ENCODE measurements at places on chromosomes 1 and 21.

DNA sequence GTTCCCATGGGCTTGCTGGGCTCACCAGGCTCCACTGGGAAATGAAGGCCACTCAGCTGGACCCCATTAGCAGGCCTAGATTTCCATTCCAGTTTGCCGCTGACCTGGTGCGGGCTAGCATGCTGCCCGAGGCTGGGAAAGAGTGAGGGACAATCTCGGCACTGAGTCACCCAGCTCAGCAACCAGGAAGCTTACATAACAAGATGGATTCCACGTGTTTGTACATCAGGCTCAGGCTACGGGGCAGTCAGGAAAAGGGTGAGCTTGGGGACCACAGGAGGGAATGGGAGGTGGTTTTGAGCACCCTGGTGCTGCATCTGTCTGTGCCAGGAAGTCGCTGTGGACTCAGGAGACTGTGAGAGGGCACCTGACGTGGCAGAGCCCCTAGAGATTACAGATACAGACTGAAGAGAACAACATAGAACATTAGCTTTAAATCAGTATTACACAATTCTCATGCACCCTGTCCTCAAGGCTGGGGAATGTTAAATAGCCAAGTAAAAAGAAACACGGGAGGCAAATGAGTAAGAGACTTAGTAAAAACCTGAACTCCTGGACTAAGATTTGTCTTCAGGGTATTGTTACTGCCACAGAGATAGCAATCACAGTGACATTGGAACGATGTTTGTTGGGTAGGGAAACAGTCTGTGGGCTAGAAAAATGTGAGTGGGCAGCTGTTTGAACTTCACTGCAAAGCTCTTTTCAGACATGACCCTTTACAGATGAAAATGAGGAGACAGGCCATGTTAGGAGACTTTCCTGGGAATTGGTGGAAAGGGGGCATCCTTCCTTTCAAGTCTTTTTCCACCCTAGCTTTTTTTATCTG lies 51.1 kb downstream of the GLUL start:
- no peaks in the 10 kb centered on the region for H3K4me1 ChIP-seq
- no peaks in the 10 kb centered on the region for H3K36me3 ChIP-seq
- DNase-seq, result no peak
- H3K27ac ChIP-seq, result no peak overlapping the region

DNA sequence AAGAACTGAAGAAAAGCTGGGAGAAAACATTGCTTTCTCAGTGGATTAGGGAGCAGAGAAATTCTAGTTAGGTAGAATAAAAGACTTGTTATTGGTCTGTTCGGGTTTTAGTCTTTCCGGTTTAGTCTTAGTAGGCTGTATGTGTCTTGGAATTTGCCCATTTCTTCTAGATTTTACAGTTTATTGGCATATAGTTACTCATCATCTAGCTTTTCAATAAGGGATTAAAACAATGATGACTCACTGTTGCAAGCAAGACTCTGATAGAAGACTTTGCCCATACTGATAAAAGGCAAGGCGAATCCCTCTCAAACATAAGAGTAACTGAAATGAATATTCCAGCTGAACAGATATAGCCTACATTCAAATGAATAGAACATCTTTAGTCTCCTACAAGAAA lies 62.3 kb downstream of the GPR137B start:
- no peak for DNase-seq
- H3K27ac ChIP-seq, result no peak overlapping the region
- no peaks in the 10 kb centered on the region for H3K36me3 ChIP-seq

DNA sequence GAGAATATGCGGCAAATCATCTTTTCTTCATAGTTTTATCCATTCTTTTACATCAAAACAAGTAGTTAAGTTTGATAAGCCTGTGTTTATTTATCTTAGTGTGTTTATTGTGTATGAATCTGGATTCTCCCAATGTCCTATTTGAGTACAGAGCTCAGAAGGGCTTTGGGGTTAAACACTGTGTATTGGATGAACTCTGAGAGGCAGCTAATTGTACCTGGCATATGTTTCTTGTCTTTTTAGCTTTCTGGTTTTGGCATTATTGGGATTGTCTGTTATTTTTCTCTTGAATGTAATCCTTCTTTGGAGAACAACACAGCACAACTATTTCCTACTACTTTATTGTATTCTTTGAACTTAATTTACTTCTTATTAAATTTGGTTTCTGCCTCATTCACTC lies 906.9 kb downstream of the ADGRL2 start:
- no peaks in the 10 kb centered on the region for H3K4me1 ChIP-seq
- no peak for DNase-seq
- H3K27me3 ChIP-seq, result no peaks in the 10 kb centered on the region
- no peaks in the 10 kb centered on the region for H3K36me3 ChIP-seq
- no peak overlapping the region for H3K4me3 ChIP-seq

DNA sequence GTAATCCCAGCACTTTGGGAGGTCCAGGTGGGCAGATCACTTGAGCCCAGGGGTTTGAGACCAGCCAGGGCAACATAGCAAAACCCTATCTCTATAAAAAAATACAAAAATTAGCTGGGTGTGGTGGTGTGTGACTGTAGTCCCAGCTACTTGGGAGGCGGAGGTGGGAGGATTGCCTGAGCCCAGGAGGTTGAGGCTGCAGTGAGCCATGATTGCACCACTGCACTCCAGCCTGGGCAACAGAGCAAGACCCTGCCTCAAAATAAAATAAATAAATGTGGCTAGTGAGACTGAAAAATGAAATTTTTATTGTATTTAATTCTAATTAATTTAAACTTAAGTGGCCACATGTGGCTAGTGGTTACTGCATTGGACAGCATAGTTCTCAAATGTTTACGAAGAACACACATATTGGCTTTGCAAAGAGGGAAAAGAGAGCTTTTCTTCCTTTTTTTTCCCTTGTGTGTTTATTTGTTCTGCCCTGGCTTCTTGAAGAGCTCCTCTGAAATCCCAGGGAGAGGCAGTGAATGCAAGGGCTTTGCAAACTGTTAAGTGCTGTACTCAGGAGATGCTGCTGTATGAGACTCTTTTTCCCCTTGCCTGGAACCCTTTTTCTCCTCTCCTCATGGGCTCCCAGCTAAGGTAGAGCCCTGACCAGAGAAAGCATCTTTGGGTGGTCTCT lies 59.0 kb upstream of the RPL11 start:
- H3K4me3 ChIP-seq, result no peak overlapping the region
- H3K27ac ChIP-seq, result no peak overlapping the region
- no peaks in the 10 kb centered on the region for H3K27me3 ChIP-seq
- H3K36me3 ChIP-seq, result no peaks in the 10 kb centered on the region
- no peak for DNase-seq
- H3K4me1 ChIP-seq, result no peaks in the 10 kb centered on the region

DNA sequence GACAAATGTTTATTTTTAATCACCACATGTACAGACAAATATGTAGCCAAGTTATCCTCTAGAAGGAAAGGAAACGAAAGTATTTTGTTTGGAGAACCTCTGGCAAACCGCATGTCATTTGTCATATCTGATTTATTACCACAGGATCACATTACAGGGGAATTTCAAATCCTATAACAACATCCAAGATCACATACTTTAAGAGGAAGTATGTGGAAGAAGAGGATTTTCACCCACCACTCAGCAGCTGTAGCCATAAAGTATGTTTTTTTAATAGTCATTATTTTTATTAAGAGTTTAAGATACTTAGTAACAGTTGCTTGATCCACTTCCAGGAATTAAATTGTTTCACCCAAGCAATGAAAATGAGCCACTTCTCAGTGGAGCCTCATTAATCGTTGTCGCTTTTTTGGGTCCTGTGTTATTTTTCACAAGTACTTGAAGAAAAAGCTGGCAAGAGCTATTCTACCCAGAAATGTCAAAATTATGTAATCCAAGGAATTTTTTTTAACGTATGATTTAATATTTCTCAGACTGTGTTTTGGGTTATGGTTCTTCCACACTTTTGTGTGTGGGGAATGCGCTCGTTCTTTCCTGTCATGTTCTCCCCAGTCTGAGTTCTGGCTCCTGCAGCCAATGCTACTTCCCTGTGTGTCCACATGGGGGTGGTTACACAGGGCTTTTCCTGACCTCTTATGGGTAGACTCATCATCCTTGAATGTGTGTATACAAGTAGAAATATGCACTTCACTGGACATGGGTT lies 6.9 kb downstream of the SERTAD4 start:
- DNase-seq, result no peak
- H3K4me1 ChIP-seq, result peaks cover 14% of the 10 kb centered on the region
- no peak overlapping the region for H3K4me3 ChIP-seq
- no peak overlapping the region for H3K27ac ChIP-seq
- H3K27me3 ChIP-seq, result no peaks in the 10 kb centered on the region
- no peaks in the 10 kb centered on the region for H3K36me3 ChIP-seq

DNA sequence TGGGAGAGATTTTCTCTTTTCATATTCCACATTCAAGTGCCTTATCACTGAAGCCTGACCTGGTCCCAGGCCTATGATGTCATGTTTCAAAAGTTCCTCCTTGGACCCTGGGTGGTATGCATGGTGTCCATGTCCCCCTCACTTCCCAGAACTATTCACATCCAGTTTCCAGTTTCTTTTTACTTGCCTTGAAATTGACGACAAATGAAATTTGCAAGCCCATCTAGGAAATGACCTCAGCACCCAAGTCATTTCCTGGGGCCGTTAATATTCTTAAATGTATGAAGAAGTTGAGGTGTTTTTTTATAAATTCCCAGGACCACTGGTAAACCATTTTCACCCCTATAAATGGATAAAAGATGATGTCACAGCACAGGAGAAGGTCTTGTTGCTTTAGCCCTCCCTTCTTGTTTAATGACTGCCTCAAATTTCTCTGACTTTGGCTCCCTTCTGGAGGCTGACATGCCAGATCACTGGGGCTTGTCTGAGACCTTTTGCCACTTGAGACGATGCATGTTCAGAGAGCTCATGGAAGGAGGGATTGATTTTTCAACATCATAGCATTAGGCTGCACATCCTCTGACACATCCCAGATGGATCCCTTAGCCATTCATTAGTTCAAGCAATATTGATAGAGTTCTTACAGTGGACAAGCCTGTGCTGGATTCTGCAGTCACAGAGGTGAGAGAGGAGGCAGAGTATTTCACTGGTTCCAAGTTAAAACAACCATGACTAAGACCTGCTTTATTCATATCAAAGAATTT lies 221.3 kb downstream of the PLPP3 start:
- no peaks in the 10 kb centered on the region for H3K27me3 ChIP-seq
- no peak overlapping the region for H3K27ac ChIP-seq
- no peak overlapping the region for H3K4me3 ChIP-seq
- H3K4me1 ChIP-seq, result no peaks in the 10 kb centered on the region
- no peaks in the 10 kb centered on the region for H3K36me3 ChIP-seq
- no peak for DNase-seq

DNA sequence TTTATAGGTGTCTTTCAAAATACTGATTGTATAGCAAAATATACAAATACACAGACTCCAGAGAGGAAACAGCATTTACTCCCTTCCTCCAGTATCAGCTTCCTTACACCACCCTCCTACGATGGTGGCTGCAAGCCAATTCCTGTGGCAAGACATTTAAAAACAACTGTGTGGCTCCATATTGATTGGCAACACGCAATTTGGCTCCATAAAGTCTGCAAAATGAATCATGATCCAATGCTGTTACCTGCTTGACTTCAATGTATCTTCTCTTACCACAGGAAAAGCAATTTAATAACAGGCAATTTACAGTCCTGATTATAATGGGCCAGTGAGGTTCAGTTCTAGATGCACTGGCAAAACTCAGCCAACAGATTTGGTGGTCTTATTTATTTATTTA lies 19.7 kb upstream of the ATP6V1G3 start:
- no peak overlapping the region for H3K4me3 ChIP-seq
- H3K27me3 ChIP-seq, result no peaks in the 10 kb centered on the region
- H3K36me3 ChIP-seq, result no peaks in the 10 kb centered on the region

GRCh38 chr1:1216770-1217620 lies 3.0 kb upstream of the TNFRSF4 start:
- H3K27ac ChIP-seq, result no peak overlapping the region
- H3K27me3 ChIP-seq, result no peaks in the 10 kb centered on the region
- H3K4me3 ChIP-seq, result no peak overlapping the region
- H3K36me3 ChIP-seq, result peaks cover 21% of the 10 kb centered on the region

- no peak overlapping the region for H3K27ac ChIP-seq
- no peaks in the 10 kb centered on the region for H3K36me3 ChIP-seq
- H3K27me3 ChIP-seq, result no peaks in the 10 kb centered on the region
Measured at GRCh38 chr1:199265319-199265718, 626.5 kb downstream of the PTPRC start.

- no peak for DNase-seq
- H3K27ac ChIP-seq, result peak overlapping the region; percentile 61
- H3K36me3 ChIP-seq, result no peaks in the 10 kb centered on the region
- no peak overlapping the region for H3K4me3 ChIP-seq
- H3K27me3 ChIP-seq, result no peaks in the 10 kb centered on the region
- H3K4me1 ChIP-seq, result peaks cover 13% of the 10 kb centered on the region
Measured at GRCh38 chr1:181134543-181135436, 46.3 kb downstream of the IER5 start.

- H3K27me3 ChIP-seq, result no peaks in the 10 kb centered on the region
- H3K36me3 ChIP-seq, result no peaks in the 10 kb centered on the region
- H3K27ac ChIP-seq, result no peak overlapping the region
- peaks cover 5% of the 10 kb centered on the region for H3K4me1 ChIP-seq
- DNase-seq, result no peak
Measured at GRCh38 chr1:213295860-213296259, 244.8 kb downstream of the RPS6KC1 start.

- no peak for DNase-seq
- H3K27ac ChIP-seq, result no peak overlapping the region
- H3K27me3 ChIP-seq, result no peaks in the 10 kb centered on the region
- no peak overlapping the region for H3K4me3 ChIP-seq
Measured at GRCh38 chr21:23463365-23463764, 2143.9 kb downstream of the MRPL39 start.
